GM04503 (cell line): ENCODE measurements at places on chromosomes 11 and 22.
A peak's percentile ranks its signal among the peaks of the same experiment; 100 is the strongest.

- no peak for DNase-seq
Observed at GRCh38 chr11:119337581-119338317, 2.9 kb downstream of the C1QTNF5 start.

- no peak for DNase-seq
Observed at GRCh38 chr11:46006418-46007070, 84.1 kb downstream of the LARGE2 start.

GRCh38 chr11:121688055-121688491 lies 235.3 kb upstream of the SORL1-AS1 start:
- no peak for DNase-seq

- no peak for DNase-seq
Observed at GRCh38 chr11:14133381-14133780, 170.9 kb downstream of the SPON1 start.

- no peak for DNase-seq
Observed at GRCh38 chr11:69385832-69386427, 92.0 kb downstream of the MYEOV start.

DNA sequence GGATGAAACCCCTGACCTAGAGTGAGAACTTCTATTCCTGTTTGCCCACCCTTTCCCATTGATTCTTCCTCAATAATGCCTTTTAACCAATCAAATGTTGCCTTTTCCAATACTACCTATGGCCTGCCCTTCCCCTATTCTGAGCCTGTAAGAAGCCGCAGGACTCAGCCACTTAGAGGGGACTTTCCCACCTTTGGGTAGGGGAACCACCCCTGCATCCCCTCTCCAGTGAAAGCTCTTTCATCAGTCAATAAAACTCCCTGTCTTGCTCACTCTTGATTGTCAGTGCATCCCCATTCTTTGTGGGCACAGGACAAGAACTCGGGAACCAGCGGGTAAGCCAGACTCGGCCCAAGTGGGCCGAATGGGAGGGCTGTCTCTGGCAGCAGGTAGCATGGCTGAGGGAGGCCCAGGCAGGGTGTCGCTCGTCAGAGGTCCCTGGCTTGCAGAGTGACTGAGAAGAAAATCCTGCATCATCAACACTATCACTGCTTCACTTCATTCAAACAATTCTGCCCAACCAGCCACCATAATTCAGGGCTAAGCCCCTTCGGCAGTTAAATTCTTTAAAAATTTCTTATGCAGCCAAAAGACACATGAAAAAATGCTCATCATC lies 30.4 kb downstream of the LDHAL6A start:
- no peak for DNase-seq

GRCh38 chr22:43886231-43886630 lies 5.6 kb downstream of the PNPLA5 start:
- no peak for DNase-seq

GRCh38 chr11:86717817-86718501 lies 45.5 kb upstream of the ME3 start:
- DNase-seq = no peak

DNA sequence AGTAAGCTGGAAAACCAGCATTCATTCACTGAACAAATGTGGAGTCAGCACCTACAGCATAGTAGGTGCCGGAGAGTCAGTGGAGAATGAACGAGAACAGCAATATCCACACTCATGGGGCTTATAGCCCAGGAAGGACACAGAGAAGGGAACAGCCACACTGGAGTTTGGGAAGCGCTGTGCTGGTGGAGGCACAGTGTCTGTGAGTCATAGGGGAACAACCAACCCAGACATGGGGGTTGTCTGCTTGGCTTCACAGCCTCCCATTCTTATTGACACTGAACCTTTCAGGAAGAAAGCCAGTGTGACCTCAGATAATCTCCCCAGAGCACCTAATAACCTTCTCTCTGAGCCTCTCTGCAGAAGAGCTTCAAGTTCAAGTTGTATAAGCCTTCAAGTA lies 56.6 kb upstream of the UBASH3B start:
- no peak for DNase-seq

DNA sequence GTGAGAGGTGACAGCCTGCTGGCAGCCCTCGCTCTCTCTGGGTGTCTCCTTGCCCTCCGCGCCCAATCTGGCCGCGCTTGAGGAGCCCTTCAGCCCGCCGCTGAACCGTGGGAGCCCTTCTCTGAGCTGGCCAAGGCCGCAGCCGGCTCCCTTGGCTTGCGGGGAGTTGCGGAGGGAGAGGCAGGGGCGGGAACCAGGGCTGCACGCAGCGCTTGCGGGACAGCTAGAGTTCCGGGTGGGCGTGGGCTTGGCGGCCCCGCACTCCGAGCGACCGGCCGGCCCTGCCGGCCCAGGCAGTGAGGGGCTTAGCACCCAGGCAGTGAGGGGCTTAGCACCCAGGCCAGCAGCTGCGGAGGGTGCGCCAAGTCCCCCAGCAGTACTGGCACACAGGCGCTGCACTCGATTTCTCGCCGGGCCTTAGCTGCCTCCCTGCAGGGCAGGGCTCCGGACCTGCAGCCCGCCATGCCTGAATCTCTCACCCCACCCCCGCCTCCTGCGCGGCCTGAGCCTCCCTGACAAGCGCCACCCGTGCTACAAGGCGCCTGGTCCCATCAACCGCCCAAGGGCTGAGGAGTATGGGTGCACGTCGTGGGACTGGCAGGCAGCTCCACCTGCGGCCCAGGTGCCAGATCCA lies 1526.1 kb downstream of the FAM181B start:
- DNase-seq = no peak

GRCh38 chr11:113378692-113379091 lies 8.9 kb upstream of the ANKK1 start:
- no peak for DNase-seq

DNA sequence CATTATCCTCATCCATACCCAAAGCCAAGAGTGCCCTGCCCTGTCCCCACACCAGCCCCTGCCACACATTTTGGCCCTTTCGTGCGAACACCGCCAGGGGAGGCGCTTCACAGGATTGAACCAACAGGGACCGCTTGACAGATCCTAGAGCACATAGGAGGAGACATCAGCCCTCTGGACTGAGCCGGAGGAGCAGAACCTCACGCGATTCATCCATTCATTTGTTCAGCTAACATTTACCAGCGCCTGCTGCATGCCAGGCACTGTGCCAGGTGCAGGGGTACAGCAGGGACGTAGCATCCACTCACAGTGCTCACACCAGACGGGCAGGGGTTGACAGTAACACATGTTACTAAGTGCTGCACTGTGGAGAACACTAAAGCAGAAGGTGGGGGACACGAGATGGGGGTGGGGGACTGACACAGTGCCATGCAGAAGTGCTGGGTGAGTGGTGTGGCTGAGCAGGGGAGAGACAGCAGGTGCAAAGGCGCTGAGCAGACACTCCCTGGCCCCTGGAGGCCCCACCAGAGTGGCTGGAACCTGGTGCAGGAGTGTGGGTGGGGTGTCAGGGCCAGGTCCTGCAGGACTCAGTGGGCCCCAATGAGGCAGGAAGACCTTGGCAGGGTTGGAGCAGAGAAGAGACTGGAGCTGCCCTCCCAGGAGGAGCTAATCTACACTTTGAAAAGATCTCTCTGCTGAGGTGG lies 3.4 kb downstream of the GNAZ start:
- DNase-seq = no peak

DNA sequence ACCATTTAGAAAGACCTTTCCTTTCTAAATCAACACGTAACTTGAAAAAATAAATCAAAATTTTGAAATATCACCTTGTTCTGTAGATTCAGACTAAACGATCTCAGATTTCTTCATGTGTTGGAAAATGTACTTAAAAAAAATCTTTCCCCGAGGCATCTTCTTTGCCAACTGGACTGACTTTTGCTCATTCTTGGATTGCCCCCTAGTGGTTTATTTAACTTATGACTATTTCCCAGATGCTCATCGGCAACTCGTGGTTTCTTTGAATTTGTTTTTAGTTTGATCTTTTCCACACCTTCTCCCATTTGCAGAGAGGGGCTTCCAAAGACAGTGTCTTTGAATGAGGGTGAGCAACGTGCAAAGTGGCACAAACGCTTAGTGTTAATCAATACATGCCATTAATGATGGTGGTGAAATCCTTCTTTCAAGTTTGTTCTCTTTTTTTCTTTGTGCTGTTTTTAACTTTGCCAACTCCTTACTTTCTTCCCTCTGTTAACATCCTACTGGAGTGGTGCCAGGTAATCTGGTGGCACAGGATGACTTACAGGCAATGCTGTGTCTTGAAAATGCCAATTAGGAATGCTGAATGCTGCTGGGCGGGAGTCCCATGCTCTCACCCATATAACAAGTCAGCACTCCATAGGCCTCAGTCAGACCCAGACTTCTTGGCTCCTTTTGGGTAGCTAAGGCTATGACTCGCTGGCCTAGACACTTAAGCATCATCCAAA lies 18.3 kb downstream of the PRSS23 start:
- DNase-seq = no peak

DNA sequence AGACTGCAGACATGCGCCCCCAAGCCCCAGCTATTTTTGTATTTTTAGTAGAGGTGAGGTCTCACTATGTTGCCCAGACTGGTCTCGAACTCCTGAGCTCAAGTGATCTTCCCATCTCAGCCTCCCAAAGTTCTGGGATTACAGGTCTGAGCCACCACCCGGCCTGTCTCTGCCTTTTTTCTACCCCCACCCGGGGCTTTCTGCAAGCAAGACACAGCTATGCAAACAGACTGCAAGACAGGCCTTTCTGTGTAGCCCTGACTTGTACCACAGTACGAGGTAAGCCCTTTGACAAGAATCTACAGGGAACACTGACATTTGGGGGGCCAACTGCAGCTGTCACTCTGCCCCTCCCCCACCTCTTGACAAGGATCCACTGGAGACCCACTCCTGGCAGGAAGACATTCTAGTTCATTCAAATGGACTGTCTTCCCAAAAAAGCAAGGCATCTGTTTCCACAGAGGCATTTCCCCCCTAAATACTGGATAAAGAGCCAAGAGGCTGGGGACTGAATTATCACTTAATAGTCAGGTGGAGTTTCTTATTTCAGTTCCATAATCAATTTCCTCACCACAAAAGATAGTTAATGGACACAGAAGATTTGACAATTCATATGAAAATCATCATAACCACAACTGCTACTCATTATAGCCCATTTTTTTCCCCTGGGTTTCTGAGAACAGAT lies 118.2 kb downstream of the ABTB2 start:
- DNase-seq = no peak

GRCh38 chr11:72483412-72484186 lies 49.3 kb upstream of the CLPB start:
- peak; percentile 11 for DNase-seq

DNA sequence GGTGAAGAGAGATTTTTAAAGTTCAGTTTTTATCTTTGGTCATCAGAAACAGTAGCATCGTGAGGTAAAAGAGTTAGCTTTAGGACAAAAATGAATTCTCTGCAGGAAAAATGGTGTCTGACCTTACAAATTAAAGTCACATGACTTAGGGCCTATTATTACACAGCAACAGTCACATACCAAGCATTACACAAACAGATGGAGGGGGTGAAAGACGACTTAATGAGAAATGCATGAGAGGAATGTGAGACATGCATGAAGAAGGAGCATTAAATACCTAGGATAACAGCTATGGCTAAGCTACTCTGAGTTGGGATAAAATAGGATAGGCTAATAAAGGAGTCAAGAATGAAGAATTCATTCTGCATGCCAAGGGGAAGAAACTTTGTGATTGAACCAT lies 77.5 kb downstream of the BLID start:
- DNase-seq = peak; percentile 97

DNA sequence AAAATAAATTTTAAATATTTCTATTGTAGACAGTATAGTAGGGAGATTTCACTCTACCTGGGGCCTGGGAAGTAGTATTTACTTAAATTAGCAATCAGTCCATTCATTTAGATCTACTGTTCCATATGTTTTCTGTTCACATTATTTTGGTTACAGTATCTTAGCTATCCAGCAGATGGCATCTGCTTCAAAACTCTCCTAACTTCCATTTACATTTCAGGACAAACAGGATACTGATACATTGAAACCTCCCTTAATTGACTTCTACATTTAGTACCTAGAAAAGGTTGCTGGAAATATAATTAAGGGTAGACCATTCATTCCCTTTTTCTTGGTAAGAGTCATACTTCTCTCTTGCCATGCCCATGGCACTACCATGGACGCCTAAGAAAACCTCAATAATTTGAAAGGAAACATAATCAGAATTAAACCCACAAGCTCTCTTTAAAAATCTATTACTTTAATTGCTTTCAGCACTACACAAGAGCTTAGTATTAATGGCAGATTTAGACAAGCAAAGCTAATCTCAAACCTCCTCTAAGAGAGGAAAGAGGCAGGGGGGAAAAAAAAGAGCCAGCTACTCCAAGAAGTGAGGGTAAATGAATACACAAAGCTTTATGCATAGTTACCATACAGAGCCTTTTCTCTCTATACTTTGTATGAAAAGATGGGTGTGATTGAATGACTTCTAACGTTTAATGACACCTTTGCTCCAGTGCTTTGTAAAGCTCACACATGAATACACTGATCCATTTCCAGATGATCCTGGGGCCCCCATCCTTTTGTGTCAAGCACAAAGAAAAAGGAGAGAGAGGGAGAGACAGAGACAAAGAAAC lies 131.2 kb upstream of the MTMR2 start:
- no peak for DNase-seq

GRCh38 chr22:36701965-36702621 lies 1.5 kb downstream of the CACNG2 start:
- DNase-seq = no peak

GRCh38 chr11:120835601-120836228 lies 188.2 kb upstream of the TBCEL start:
- no peak for DNase-seq

DNA sequence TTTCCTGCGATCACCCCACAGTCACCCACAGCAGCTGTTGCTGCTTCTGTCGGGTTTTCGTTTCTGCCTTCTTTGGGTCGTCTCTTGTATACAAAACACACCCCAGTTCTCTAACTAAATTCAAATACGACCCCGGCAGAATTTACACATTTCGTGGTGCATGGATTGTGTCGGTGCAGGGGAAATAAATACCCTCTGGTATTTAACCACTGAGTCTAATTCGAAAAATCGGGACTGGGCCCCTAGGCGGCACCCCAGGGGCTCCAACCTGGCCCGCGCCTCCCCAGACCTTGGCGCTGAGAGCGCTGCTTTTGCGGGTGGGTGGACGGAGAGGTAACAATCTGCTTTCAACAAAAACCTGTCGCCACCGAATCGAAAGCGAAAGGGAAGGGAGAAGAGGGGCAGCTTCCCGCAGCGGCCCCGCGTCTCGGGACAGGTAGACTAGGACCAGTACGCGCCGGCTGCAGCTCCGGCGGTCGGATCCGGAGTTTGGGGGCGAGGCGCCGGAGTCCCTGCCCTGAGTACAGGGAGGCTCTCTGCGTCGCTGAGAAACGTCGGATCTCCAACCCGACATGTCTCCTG lies 4.4 kb downstream of the ALX4 start:
- DNase-seq = no peak

- no peak for DNase-seq
Observed at GRCh38 chr11:59261150-59261549, 48.4 kb upstream of the MPEG1 start.
